SW 1271 (cell line): ENCODE measurements at places on chromosomes 4 and X.

DNA sequence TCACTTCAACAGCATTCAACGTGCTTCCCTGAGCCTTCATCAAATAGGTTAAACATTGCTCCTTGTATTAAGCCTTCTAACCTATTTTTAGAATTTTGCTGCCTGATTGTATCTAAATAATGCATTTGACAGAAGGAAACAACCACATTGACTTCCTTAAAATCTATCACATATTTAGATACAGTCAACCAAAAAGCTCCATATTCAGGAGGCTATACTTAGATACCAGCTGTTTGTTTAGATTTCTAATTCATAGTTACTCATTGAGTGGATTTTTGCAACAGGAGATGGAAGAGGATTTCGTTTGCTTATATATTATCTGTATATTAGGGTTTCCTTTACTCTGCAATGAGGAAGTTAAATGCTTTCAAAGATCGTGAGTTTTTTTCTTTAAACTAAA is 241.1 kb upstream of the PPP1R2C start:
- no peak for DNase-seq

- no peak for DNase-seq
Measured at GRCh38 chr4:17939054-17939453, 82.5 kb downstream of the LCORL start.

DNA sequence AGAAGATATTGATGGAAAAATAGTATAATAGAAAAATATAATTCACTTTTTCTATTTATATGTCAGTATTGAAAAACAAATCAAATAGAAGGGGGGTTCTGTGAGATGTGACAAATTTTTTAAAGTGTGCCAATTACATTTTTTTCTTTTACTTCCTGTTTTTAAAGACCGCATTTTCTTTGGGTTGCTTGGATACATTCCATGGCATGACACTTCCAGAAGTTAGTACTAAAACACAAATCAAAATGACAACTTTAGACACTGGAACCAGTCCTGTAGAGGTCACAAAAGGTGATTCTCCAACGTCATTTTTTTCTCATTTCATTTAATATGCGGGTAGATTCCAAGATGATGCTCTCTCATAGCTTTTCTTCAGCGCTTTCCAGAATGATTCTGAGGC is 116.2 kb upstream of the GNPDA2 start:
- DNase-seq: no peak

GRCh38 chr4:53427366-53427765 is 49.9 kb downstream of the FIP1L1 start:
- DNase-seq: no peak

DNA sequence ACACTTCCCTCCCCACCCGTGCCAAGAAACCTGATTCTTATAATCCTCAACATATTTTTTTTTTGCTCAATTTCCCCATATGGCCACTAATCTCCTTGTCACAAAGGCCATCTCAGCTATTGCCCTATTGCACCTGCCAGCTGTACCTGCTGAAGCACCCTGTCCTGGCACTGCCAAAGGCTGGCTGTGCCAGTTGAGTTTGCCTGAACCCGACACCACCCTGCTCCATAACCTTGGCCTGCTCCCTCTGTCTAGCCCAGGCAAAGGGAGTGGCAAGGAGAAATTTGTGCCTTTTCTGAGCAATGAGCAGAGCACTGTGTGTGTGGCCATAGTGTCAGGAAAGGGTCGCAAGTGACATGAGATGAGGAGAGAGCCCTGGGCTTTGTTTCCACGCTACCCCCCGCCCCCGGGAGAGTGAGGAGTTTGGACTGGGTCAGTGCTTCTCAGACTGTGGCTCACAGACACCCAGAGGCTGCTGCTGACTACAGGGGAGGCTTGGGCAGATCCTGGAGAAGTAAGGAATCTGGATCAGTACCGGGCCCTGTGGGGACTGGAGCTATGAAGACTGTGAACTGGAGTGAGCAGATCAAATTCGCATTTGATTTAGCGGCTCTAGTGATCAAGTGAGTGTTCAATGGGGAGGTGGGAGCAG is 42.2 kb upstream of the HMGB3 start:
- DNase-seq: no peak

DNA sequence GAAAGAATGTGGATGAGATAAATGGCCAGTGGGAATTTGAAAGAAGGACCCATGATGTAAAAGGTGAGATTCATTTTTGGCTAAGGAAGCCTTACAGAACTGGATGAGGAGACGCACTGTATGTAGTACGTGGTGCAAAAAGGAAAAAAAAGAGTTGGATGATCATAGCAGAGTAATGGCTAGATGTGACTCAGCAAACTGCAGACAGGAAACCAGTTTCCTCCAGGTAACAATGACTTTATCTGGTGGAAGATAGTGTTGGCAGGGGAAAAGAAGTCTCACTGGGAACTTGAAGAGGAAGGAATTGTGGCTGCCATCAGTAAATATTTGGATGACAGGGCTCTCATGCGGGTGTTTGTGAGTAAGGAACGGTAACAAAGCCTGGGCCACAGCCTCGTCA is 243.2 kb downstream of the CPE start:
- no peak for DNase-seq

- no peak for DNase-seq
Measured at GRCh38 chrX:35444671-35445355, 353.3 kb upstream of the MAGEB16 start.

- DNase-seq: no peak
Measured at GRCh38 chr4:119873132-119873531, 193.5 kb downstream of the MAD2L1 start.

- no peak for DNase-seq
Measured at GRCh38 chr4:8775121-8775520, 96.5 kb downstream of the HMX1 start.
